ENCODE measurements at places on chromosomes 7 and 10.

- DNase-seq: no peak
Observed at GRCh38 chr7:22617166-22617565, 109.8 kb upstream of the IL6 start.

- no peak for DNase-seq
Observed at GRCh38 chr10:86306628-86307278, 59.8 kb downstream of the GRID1 start.

DNA sequence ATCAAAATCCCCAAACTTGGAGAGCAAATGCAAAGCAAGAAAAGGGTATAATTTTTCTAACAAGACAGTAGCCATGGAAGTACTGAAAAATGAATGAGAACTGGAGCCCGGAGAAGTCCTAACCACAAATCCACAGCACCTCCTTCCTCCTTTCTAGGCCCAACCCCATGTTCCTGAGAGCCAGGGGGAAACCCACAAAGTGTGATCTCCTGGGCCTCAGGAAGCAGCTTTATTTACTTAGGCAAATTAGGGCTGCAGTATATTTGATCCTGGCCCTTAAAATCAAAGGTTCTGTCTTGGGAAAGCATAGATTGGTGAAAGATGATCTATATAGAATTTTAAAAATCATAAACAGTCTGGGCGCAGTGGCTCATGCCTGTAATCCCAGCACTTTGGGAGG is 103.0 kb downstream of the DOCK4 start:
- DNase-seq: no peak

GRCh38 chr10:123909866-123910265 is 18.3 kb upstream of the CPXM2 start:
- DNase-seq: no peak

DNA sequence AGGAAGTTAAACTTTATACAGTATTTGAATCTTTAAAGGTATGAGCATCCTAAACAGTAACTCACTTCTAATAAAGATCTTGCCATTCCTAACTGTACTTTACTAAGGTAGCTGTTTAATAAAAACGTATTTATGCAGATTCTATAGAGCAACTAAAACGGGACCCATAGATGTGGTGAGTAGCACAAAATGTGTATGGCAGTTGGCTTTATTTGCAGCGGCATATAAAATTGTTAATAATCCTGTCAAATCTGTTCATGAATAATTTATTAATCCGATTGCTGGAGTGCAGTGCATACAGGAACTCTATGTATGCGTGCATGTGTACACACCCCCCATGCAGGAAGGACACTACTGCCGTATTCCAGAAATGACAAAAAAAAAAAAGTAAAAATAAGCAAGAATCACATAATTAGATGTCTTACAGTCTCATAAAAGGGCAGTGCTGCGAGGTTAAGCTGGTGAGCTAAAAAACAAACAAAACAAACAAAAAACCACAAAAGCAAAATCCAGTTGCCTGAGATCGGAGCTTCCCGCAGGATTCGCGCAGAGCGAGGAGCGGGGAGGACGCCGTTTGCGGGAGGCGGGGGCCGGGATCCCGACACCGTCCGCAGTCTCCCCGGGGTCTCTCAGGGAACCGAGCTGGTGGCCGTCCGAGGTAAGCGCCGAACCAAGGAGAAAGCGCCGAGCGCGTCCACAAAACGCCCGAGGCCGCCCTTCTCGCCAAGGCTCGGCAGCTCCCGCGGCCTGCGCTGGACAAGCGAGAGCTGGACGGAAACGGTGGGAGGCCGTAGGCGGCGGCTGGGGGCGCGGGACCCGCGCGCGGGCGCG is 518 bp upstream of the COMMD3 start:
- no peak for DNase-seq

DNA sequence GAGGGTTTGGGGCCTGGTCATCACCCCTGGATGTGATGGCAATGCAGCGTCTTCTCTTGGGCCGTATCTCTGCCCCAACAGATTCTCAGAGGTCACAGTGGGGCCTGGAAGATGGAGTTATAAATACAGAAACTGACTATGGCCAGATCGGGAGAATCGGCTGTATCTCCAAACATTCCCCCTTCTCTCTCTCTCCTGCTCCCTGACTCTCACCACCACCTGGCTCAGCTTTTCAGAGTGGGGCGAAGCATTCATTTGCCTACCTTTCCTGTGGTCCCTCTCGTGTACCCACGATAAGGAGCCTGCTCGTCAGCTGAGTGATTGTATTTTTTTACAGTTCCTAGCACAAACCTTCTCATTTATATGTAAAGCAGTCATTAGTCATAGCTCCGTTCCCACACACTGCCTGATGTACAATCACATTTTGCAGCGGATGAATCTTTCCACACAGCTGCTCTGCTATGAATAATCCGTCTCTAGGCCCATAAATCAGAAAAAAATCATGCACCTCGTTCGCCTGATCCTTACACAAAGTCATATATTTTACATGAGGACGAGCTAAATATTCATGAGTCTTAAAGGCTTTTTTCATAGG is 23.2 kb upstream of the BTRC start:
- DNase-seq: no peak

- no peak for DNase-seq
Observed at GRCh38 chr7:80370587-80370986, 141.3 kb downstream of the GNAT3 start.

DNA sequence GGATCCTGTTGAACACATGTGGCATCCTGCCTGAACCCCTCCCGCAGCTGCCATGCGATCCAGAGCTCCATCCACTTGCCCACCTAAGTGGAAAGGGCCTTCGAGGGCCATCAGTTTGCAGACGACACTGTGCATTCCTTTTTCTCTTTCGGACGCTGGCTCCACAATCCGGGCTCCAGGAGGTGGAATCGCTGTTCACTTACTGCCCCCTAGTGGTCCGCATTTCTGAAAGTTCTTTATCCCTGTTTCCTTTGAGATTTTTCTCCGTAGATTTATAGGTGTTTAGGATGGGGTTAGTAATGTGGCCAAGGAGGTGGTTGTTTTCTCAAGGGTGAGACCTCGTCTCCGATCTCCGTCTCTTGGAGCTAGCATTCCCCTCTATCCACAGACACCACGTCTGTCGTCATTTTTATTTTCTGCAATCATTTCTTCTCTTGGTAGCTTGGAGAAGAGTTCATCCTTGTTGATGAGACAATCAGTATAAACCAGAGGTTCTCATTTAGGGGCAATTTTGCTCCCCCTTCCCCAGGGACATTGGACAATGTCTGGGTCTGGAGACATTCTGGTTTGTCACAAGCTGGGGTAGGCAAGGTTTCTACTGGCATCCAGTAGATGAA is 204.6 kb downstream of the ARHGAP21 start:
- DNase-seq: no peak

DNA sequence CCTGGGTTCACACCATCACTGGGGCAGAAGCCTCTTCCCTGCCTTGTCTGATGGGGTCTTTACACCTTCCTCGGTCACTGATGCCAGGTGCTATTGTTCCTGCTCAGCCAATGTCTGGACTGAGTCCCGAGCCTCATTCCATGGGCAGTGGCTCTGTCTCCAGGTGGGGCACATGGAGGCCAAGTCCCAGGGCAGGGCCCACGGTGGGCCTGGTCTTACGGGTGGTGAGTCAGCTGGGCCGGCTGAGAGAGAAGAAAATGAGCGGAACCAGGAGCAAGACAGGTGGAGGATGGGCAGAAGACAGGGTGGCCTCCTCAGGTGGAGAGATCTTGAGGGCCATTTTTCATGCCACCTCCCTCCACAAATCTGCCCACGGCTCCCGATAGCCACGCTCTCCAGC is 131.7 kb upstream of the FAM20C start:
- no peak for DNase-seq

DNA sequence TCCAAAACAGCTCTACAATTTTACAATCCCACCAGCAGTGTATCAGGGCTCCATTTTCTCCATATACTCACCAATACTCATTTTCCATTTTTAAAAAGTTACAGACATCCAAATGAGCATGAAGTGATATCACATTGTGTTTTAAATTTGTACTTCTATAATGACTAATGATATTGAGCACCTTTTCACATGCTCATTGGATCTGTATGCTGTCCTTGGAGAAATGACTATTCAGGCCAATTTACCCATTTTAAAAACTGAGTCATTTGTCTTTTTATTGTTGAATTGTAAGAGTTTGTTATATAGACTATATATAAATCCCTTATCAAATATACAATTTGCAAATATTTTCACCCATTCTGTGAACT is 162.0 kb downstream of the MAGI2 start:
- DNase-seq: no peak

Data from stimulated activated CD4-positive, alpha-beta T cell treated with anti-CD3 and anti-CD28 coated beads, Interleukin-1b, Interleukin-23, amount 100 ng/mL, for 1 hour (primary cell).